Activated CD8-positive, alpha-beta memory T cell treated with anti-CD3 and anti-CD28 coated beads for 1 hour (primary cell): ENCODE measurements at places on chromosomes 13 and 19.

- DNase-seq, result no peak
These were observed 4.5 kb downstream of the SLITRK1 start for GRCh38 chr13:83877651-83878355.

- no peak for DNase-seq
These were observed 13.5 kb downstream of the PLPP2 start for GRCh38 chr19:277581-278165.

DNA sequence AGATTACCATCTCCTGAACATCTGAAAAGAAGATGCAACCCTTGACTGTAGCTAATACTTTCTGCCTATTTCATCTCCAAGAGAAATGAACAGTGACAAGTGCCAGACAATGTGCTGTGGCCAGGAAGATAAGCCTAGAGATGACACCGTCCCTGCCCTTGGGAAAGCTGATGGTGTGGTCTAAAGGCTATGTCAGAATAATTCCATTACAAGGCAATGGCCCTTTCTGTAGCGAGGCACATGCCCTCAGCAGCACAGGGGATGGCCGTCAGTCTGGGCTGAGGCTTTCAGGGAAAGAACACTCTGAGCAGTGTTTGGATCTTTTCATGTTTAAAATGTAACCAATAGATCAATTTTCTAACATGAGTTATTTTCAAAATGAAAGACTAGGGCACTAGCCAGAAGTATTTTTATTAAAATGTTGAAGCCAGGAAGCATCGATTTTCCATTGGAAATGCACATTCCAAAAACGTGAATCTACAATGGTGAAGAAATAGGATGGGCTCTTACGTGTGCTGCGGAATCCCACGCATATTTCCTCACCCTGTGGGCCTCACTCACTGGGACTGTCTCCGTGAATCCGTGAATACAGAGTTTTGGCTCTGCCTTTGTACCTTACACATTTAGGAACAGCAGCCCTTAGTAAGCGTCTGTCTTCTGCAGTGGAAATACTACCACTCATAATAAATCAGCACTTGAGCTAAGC lies 22.0 kb downstream of the COL4A1 start:
- DNase-seq, result no peak

- DNase-seq, result no peak
These were observed 720 bp downstream of the FARP1 start for GRCh38 chr13:98143601-98144026.

GRCh38 chr19:7013678-7014077 lies 7.6 kb downstream of the MBD3L2B start:
- DNase-seq, result no peak

DNA sequence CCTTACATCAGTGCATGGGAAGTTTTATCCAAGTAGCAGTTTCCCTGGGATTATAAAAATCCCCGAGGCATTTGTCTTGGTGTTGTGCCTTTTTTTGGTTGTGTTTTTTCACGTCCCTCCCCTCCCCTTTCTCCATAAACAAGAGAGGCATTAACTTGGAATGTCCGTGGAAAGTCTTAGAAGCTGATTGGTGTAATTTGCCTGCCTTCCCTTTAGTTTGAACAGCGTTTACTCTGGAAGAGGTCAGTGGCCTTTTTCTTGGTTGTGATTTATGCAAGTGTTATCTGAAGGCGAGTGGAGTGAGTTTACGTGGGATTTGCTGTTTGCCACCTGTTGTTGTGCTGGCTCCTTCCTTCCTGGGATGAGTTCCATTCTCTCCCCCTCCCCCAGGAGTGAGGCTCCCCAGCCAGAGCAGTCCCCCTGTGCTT lies 7.2 kb downstream of the ACTN4 start:
- no peak for DNase-seq

DNA sequence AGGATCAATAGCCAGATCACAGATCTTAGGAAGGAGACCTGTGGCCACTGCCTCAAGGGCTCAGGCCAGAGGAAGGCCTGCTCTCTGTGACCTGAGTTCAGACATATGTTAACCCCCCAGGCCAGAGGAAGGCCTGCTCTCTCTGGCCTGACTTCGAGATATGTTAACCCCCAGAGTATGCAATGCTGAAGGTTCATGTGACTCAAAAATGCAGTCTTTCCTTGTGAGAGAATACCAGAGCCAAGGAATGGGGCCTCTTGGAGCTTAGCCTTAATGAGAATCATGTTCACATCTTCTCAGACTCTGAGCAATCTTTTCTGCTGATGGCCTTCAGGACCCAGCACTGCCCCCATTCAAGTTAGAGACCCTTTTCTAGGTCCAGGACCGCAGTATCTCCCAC lies 36.7 kb downstream of the MBNL2 start:
- DNase-seq, result no peak

- DNase-seq, result no peak
These were observed 6.9 kb downstream of the TIMM13 start for GRCh38 chr19:2420490-2420889.

- no peak for DNase-seq
These were observed 227.2 kb downstream of the FOXO1 start for GRCh38 chr13:40438999-40439797.

DNA sequence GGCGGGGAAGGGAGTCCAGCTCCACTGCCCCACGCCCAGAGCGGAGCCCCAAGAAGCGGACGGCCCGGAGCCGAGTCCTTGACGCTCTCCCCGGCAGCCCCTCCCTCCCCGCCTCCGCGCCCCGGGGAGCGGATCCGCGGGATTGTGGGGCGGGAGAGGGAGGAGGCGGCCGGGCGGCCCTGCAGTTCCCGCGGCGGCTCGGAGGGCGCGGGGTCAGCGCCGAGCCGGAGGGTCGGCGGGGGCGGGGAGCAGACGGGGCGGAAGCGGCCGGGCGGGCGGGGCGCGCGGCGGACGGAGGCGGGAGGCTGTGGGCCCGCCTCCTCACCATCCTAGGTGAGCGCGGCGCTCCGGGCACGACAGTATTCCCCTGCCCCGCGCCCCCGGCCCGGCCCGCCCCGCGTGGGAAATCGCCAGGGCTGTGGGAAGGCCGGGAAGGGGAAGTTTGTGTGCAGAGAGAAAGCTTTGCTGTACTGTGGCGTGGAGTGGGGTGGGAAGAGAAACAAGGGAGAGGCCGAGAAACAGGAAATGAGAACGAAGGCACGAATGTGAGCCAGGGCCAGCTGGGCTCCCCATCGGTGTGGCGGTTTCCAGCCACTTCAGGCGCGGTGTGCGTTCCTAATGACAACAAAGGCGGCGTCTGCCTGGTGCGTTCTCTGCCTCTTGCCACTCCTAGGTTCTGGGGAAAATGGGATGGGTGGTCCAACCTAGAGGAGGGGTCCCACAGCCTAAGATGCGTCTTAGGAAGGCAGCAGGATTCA lies 1.3 kb upstream of the KLF12 start:
- peak; percentile 3 for DNase-seq

DNA sequence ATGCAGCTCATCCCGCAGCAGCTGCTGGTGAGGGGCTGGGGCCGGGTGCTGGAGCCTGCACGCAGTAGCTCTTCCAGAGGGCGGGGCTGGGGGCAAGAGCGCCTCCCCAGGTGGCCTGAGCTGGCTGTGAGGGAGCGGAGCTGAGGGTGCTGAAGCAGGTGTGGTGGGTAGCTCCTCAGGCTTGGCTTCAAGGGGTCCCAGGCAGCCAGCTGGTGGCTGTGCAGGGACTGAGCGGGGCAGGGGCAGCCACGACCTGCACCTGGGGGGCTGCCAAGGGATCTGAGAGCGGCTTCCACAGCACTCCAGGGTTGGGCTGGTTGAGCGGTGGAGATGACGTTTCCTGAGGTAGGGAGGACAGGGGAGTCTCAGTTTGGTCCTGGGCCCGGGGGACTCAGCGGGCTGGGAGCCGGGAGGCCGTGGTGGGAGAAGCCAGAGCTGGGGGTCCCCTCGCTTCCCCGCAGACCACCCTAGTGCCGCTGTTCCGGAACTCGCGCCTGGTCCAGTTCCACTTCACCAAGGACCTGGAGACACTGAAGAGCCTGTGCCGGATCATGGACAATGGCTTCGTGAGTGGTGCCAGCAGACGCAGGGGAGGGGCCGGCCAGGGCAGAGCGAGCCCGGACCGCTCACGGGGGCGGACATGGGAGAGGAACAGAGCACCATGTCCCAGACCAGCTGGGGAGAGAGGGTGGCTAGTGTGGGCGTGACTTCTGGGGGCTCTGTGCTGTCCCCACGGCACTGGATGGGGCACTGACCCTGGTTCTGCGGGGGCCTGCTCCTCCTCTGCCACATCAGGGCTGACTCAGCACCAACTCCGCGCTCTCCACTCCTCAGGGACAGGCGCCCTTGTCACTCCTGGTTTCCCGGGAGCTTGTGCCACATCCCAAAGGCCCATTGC lies 7.4 kb downstream of the PTOV1 start:
- DNase-seq, result no peak

- DNase-seq, result no peak
These were observed 116.2 kb upstream of the MCF2L start for GRCh38 chr13:112852808-112853207.

GRCh38 chr19:2150794-2151338 lies 500 bp downstream of the AP3D1 start:
- no peak for DNase-seq
